Activated T-helper 17 cell treated with anti-CD3 and anti-CD28 coated beads, Interleukin-2, amount 50 U/mL, for 72 hours (primary cell): ENCODE measurements at places on chromosomes 12 and 14. TPM values are rescaled to one million over a fixed set of nuclear protein-coding genes. Genes with fewer than 3 reads are reported as not detected.

DNA sequence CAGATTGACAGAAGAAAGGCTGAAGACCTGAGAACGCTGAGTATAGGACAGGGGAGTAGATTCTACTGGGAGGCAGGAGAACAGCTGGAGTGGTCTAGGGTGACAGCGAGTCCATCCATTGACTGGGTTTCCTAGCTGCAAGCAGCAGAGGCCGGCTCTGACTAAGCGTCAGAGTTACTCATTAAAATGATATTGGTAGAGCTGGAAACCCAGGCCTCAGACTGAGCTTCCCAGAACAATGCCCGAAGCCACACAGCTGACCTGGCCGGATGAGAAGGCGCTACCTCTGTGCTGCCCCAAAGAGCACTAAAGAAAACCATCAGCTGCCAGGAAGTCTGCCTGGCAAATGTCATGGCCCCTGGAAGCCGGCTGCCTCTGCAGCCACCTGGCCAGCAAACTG, 78.5 kb upstream of the FZD10 start:
- ATAC-seq: no peak

GRCh38 chr14:100421756-100422470, 98.8 kb downstream of the SLC25A47 start:
- no peak for ATAC-seq

GRCh38 chr12:132341318-132342050, 12.1 kb upstream of the GALNT9 start:
- ATAC-seq: no peak

- ATAC-seq: no peak
These were observed 46.7 kb downstream of the FOXN3 start for GRCh38 chr14:89370381-89370780.

DNA sequence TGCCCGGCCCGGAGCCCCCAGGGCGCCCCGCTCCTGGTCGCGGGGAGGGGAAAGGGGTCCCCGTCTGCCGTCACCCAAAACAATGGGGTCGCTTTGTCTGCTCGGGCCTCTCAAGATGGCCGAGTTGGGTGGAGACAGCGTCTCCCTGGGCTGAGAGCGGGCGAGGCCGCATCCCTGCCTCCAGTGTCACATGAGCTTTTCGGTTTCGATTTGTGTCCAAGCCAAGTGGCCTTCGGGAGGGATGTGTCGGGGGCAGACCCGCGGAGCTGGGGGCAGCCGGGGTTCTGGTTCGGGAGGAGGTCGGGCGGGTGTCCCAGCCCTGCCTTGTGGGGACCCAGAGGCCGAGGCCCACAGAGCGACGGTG, 790 bp downstream of the DYNC1H1 start:
- peak; percentile 54 for ATAC-seq

- ATAC-seq: no peak
These were observed at the start of gene KLRC1 for GRCh38 chr12:10453156-10453555. KLRC1 (minus strand) TSS chr12:10453377; CDS start chr12:10451156, 2,221 bp downstream.

- no peak for ATAC-seq
These were observed 86.4 kb downstream of the ESRRB start for GRCh38 chr14:76462330-76462729.

GRCh38 chr12:124031058-124031457, 58.0 kb downstream of the ZNF664 start:
- no peak for ATAC-seq

- no peak for ATAC-seq
These were observed 1.4 kb downstream of the NIN start for GRCh38 chr14:50829489-50830043.

The TPI1 gene
- total RNA-seq: 2,116 TPM

The DAAM1 gene
- 10.5 TPM for total RNA-seq
